ENCODE measurements at places on chromosomes 5 and 9.
A peak's percentile ranks its signal among the peaks of the same experiment; 100 is the strongest.

- peak; percentile 67 for DNase-seq
Observed at GRCh38 chr9:130682421-130683121, 11.0 kb upstream of the EXOSC2 start.

GRCh38 chr5:52854301-52854700, 66.6 kb downstream of the ITGA1 start:
- DNase-seq: no peak

- no peak for DNase-seq
Observed at GRCh38 chr9:9286001-9286400, 1326.8 kb downstream of the PTPRD start.

DNA sequence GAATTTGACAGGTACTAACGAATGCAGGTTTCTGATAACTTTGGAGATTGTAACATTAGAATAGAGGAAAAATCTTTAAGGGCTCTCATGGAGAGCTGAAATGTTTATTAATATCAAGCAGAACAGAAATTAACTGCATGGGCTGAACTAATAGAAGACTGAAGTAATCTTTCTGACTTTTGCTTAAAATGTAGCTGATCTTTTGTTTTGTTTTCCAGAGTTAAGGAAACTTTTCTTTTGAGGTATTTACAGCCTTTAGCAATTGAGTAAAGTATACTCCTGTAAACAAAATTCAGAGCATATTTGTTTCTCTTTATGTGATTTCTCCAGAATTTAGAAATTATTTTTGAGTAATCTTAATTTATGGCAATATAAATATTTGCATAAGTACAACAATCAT, 43.9 kb downstream of the SHC3 start:
- no peak for DNase-seq

GRCh38 chr9:127280880-127281660, 16.5 kb downstream of the GARNL3 start:
- DNase-seq: no peak

GRCh38 chr5:7464182-7464581, 68.2 kb downstream of the ADCY2 start:
- DNase-seq: no peak

- no peak for DNase-seq
Observed at GRCh38 chr9:7058473-7058872, 300.7 kb downstream of the KDM4C start.

DNA sequence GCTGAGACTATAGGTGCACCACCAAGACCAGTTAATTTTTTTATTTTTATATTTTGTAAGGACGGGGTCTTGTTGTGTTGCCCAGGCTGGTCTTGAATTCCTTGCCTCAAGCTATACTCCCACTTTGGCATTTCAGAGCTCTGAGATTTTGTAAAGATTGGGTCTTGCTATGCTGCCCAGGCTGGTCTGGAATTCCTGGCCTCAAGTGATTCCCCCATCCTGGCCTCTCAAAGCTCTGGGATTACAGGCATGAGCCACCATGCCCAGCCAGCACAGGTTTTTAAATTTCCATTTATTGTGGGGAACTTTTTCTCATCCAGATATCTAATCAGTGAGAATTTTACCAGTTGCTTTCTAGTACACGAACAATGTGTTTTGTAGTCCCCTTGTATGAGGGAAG, 156.1 kb upstream of the VLDLR start:
- no peak for DNase-seq

All from right atrium auricular region (tissue), 2 donors.